Stimulated activated naive CD4-positive, alpha-beta T cell treated with Interleukin-2 at 50 U/mL for 16 hours (primary cell): ENCODE measurements at places on chromosomes 1 and 21.
A peak's percentile ranks its signal among the peaks of the same experiment; 100 is the strongest.

GRCh38 chr1:218665221-218665620, 320.1 kb downstream of the TGFB2 start:
- no peak for DNase-seq

DNA sequence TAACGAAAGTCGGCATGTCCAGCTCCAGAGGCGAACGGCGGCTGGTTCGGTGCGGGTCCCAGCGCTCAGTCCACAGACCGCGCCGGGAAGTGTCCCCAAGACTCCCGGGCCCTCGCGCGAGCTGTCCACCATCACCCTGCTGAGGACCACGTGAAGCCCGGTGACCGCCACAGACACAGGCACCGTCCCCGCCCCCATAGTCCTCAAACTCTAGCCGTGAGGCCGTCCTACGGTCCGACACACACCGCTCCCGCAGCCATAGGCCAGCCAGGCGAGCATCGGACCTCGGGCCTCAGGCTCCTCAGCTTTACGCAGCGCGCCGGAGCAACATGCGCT, 535 bp downstream of the SETD4 start:
- peak; percentile 29 for DNase-seq

GRCh38 chr1:177646757-177647730, 322.8 kb downstream of the SEC16B start:
- no peak for DNase-seq

- DNase-seq, result no peak
Measured at GRCh38 chr1:182795563-182796228, 6.1 kb downstream of the NPL start.
